ENCODE measurements at places on chromosomes 11 and 22. TPM values are rescaled to one million over a fixed set of nuclear protein-coding genes. Genes with fewer than 3 reads are reported as not detected.

The ELFN2 gene
- 0.11 TPM for total RNA-seq

The SMTN gene
- 72.0 TPM for total RNA-seq

The SLN gene
- total RNA-seq = 2.1 TPM

The CRYBA4 gene
- total RNA-seq = not detected

The C11orf65 gene
- 1.6 TPM for total RNA-seq

The OR52K1 gene
- not detected for total RNA-seq

The SLC17A6 gene
- total RNA-seq = not detected

The MUC2 gene
- 0.03 TPM for total RNA-seq

The CASP5 gene
- total RNA-seq = not detected

The RASL10A gene
- total RNA-seq = 3.6 TPM

The TUB gene
- 48.2 TPM for total RNA-seq

The SF3A1 gene
- total RNA-seq = 160 TPM

The HEPACAM gene
- total RNA-seq = 0.04 TPM

The TMPRSS5 gene
- total RNA-seq = 0.21 TPM

The CEND1 gene
- total RNA-seq = 7.6 TPM

The DRAP1 gene
- total RNA-seq = 264 TPM

The ACTN3 gene
- 189 TPM for total RNA-seq

The MS4A3 gene
- not detected for total RNA-seq

The CAPRIN1 gene
- total RNA-seq = 286 TPM

The OR8B2 gene
- not detected for total RNA-seq

The C11orf97 gene
- total RNA-seq = not detected

The SEPTIN3 gene
- total RNA-seq = 3.9 TPM

The TMPRSS13 gene
- 0.04 TPM for total RNA-seq

The TMEM86A gene
- total RNA-seq = 4.1 TPM

The POTEH gene
- not detected for total RNA-seq

The OR4D10 gene
- total RNA-seq = not detected

The RFPL1 gene
- not detected for total RNA-seq

The FAM227A gene
- 5.7 TPM for total RNA-seq

The VSIG10L2 gene
- total RNA-seq = not detected

The DEUP1 gene
- total RNA-seq = 0.27 TPM

The DLG2 gene
- 6.1 TPM for total RNA-seq

The CD6 gene
- 4.2 TPM for total RNA-seq

The NCF4 gene
- not detected for total RNA-seq

The BDNF gene
- 0.70 TPM for total RNA-seq

The OR51B5 gene
- 3.6 TPM for total RNA-seq

The LRRC74B gene
- 0.12 TPM for total RNA-seq

The CLDN5 gene
- total RNA-seq = 1.0 TPM

The CACNA1I gene
- 0.24 TPM for total RNA-seq

The HTR3A gene
- total RNA-seq = 0.24 TPM

The MIOX gene
- not detected for total RNA-seq

The CFAP300 gene
- 1.1 TPM for total RNA-seq

The KRTAP5-11 gene
- not detected for total RNA-seq

The CRYBB2 gene
- not detected for total RNA-seq

The OR4A16 gene
- total RNA-seq = not detected

The GLYATL1 gene
- total RNA-seq = 1.3 TPM

The OR5AS1 gene
- not detected for total RNA-seq

The ALDH3B2 gene
- not detected for total RNA-seq
